ENCODE measurements at places on chromosomes 7 and 10. TPM values are rescaled to one million over a fixed set of nuclear protein-coding genes. Genes with fewer than 3 reads are reported as not detected.

PRLHR gene
- total RNA-seq = 0.08 TPM

LIPJ gene
- not detected for total RNA-seq

ZPBP gene
- total RNA-seq = 0.14 TPM

GRCh38 chr10:71300555-71301370 lies 18.3 kb upstream of the SLC29A3 start:
- DNase-seq = no peak
- no peaks in the 10 kb centered on the region for H3K36me3 ChIP-seq
- H3K27ac ChIP-seq = no peak overlapping the region
- no peak overlapping the region for H3K4me3 ChIP-seq

DNA sequence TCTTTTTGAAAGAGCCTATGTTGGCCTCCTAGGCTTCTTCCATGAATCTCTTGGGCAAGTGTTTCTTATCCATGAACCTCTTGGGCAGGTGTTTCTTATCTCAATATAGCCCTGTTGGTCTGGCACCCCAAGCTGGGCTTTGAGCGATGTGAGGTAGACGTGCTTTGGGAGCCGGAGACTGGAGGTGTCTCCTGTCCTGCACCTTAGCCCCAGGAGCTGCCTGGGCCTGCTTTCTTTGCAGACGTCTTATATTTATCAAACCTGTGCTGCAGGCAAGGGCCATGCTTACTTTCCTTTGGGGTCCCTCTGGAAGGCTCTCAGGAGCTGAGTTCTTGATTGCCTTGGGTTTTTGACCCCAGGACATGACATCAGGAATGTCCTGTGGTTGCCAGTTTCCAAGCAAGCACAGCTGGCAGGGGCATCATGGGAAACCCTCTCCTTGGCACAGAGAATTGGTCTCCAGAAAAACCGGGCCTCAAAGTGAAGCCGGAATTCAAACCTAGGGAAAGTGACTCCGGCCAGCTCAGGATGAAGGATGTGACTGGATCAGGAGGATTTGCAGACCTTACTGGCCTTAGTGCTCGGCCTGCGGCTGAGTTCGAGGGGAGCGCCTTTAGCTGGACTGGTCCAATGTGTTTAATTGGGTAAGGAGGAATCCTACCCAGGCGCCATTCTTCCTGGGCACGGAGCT lies 2.8 kb downstream of the JAKMIP3 start:
- no peaks in the 10 kb centered on the region for H3K36me3 ChIP-seq
- peaks cover 9% of the 10 kb centered on the region for H3K4me1 ChIP-seq
- no peak for DNase-seq

GRCh38 chr10:58667658-58668310 lies 155.1 kb downstream of the BICC1 start:
- H3K27me3 ChIP-seq = no peaks in the 10 kb centered on the region
- H3K36me3 ChIP-seq = no peaks in the 10 kb centered on the region
- no peak for DNase-seq
- H3K4me1 ChIP-seq = peaks cover 9% of the 10 kb centered on the region
- no peak overlapping the region for H3K4me3 ChIP-seq

DNA sequence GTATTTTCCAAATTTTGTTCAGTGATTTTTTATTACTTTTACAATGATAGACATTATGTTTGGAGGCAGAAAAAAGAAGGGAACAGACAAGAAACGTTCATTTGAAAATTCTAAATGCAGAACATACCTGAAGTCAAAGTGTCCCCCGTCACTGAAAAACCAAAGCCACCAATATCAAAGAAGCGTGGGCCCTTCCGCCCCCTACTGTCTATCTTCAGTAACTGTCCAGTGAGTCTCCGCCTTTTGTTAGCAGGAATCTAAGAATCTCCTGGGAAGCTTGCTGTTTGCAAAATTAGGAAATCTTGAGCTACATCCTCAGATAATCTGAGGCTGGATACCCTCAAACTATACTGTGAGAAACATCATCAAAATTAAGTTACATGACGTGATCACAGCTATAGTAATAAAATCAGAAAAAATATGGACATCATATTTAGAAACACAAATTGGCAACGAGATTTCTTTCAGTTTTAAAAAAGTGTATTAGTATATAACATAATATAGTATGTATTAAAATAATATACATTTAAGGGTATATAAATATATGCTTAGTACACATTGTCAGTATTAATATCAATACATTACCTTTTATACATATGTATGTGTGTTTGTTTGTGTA lies 169.3 kb upstream of the AKR1E2 start:
- H3K4me1 ChIP-seq = peaks cover 23% of the 10 kb centered on the region
- no peaks in the 10 kb centered on the region for H3K27me3 ChIP-seq
- no peaks in the 10 kb centered on the region for H3K36me3 ChIP-seq

- no peaks in the 10 kb centered on the region for H3K27me3 ChIP-seq
- no peaks in the 10 kb centered on the region for H3K36me3 ChIP-seq
- no peak for DNase-seq
- no peak overlapping the region for H3K4me3 ChIP-seq
Observed at GRCh38 chr10:43211030-43211429, 55.8 kb downstream of the RASGEF1A start.

DNA sequence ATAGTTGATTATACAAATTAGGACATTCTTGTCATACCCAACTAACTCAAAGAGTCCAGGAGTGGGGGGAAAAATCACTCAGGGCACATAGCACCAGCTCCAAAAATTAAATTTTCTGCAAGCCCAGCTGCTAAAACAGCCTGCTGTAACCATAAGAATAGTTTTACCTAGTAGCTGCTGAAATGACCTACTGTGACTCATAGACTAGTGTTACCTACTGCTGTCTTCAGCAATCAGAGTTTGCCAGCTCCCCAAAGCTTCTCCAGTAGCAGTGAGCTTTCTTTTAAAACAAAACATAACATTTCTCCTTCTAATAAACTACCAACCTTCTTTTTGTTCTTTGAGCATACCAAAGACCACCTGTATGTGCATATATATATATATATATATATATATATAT lies 4.2 kb upstream of the ARHGAP12 start:
- no peak overlapping the region for H3K27ac ChIP-seq
- no peak for DNase-seq
- H3K36me3 ChIP-seq = no peaks in the 10 kb centered on the region
- H3K4me1 ChIP-seq = peaks cover 11% of the 10 kb centered on the region
- H3K4me3 ChIP-seq = no peak overlapping the region
